Nephron progenitor cell (in vitro differentiated cells): ENCODE measurements at places on chromosomes 3 and 15.
A peak's percentile ranks its signal among the peaks of the same experiment; 100 is the strongest.

DNA sequence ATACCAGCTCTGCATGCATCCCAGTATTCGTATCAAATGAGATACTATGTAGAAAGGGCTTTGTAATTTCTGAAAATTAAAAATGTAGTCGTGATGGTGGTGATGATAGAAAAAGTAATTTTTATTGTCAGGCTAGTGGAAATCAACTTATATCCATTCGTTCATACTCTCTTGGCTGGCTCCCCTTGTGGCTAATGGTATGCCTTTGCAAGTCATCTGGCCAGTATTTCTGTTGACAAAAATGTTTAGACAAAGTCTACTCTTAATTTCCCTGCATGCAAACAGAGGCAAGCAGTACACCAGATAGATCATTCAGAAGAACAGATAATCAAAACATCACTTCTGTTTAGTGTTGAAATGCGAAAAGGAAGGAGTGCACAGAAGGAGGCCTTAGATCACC is 49.6 kb upstream of the DUT start:
- DNase-seq: no peak
- no peak overlapping the region for H3K27ac ChIP-seq
- no peaks in the 10 kb centered on the region for H3K36me3 ChIP-seq

DNA sequence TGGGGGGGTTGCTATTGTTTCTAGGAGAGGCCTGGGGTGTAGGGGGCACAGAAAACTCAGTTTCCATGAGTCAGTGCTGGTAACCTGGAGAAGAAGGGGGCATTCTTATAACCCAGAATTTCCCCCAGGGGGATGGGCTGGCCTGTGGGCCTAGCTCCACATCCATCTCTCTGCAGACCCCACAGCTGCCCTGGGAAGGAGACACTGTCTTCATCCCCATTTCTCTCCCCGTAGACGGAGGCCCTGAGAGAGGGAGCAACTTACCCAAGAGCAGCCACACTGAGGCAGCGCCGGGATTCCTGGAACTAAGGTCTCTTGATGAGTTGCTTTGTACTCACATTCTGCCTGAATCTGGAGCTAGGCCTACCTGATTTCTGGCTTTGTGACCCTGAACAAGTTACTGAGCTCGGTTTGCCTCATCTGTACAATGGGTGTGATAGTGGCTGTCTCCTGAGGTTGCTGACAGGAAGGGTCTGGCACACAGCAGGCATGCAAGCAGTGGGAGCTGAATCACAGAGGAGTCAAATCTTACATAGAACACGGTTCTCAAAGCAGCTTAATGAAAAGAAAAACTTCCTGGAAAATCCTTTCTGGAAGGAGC is 55.0 kb upstream of the LCTL start:
- peaks cover 40% of the 10 kb centered on the region for H3K4me1 ChIP-seq
- H3K4me3 ChIP-seq: peak overlapping the region; percentile 54
- H3K27me3 ChIP-seq: peaks cover 19% of the 10 kb centered on the region
- DNase-seq: no peak
- no peaks in the 10 kb centered on the region for H3K36me3 ChIP-seq

GRCh38 chr3:49092938-49093852 is 676 bp downstream of the QRICH1 start:
- DNase-seq: peak; percentile 84
- H3K27ac ChIP-seq: peak overlapping the region; percentile 97
- peaks cover 5% of the 10 kb centered on the region for H3K27me3 ChIP-seq
- H3K4me1 ChIP-seq: peaks cover 37% of the 10 kb centered on the region

GRCh38 chr3:56219894-56220805 is 248.1 kb downstream of the ERC2 start:
- H3K27me3 ChIP-seq: no peaks in the 10 kb centered on the region
- no peak overlapping the region for H3K4me3 ChIP-seq
- no peak for DNase-seq
- no peak overlapping the region for H3K27ac ChIP-seq
- no peaks in the 10 kb centered on the region for H3K4me1 ChIP-seq
- H3K36me3 ChIP-seq: no peaks in the 10 kb centered on the region

DNA sequence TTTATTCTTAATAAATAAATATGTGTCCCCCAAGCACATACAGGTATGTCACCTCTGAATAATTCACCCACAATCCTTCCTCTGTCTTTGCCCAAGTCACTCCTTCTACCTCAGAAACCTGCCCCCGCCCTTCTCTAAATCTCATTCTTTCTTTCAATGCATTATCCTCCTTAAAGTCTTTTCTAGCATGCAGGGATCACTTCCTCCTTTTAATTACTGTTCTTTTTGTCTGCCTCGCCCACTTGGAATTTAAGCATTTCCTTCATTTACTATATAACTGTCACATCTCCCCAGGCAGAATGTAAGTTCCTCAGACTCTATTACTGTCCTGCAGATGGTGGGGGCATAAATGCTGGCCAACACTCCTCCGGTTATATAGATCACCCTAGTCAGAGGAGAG is 7.8 kb downstream of the CCDC80 start:
- H3K27me3 ChIP-seq: peaks cover 3% of the 10 kb centered on the region
- no peak for DNase-seq
- peaks cover 87% of the 10 kb centered on the region for H3K4me1 ChIP-seq
- H3K27ac ChIP-seq: peak overlapping the region; percentile 46
- peaks cover 13% of the 10 kb centered on the region for H3K36me3 ChIP-seq

- peaks cover 14% of the 10 kb centered on the region for H3K27me3 ChIP-seq
- H3K27ac ChIP-seq: no peak overlapping the region
- no peak for DNase-seq
- H3K36me3 ChIP-seq: peaks cover 8% of the 10 kb centered on the region
- H3K4me3 ChIP-seq: no peak overlapping the region
Measured at GRCh38 chr15:100097342-100098127, 244.2 kb downstream of the ADAMTS17 start.

DNA sequence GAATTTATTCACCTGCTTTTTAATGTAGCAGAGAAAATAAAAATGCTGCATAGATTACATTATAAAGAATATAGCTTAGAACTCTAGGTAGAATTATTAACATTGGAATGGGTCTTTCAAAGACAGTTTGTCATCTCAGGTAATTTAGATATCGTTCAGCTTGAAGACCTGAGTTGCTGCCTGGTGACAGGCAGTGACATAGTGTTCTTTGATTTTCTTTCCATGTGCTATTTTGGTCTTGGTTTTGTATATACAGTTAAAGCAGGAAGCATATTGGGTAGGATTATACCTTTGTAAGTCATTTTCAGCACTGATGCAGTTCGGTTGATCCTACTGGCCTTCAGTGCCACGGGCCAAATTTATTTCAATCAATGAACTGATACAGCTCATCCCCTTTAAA is 98.7 kb downstream of the BBX start:
- no peak overlapping the region for H3K4me3 ChIP-seq
- peaks cover 45% of the 10 kb centered on the region for H3K4me1 ChIP-seq
- H3K27ac ChIP-seq: no peak overlapping the region

DNA sequence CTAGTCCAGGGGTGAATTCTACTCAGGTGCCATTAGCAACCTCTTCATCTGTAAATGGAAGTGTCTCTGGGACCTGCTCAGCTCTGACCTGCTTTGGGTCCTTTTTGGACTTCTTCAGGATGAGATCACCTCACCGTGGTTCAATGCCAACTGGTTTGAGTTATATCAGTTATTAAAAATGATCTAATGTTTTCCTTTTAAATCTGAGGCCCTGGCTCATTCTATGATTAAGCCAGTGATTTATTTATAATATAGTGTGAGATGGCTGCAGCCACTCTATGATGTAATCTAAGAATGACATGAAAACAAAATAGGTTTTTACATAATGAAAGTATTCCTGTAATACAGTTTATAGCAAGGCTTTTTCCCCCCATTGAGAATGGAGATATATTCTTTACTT is 79.4 kb downstream of the LPP start:
- peaks cover 8% of the 10 kb centered on the region for H3K27me3 ChIP-seq
- H3K27ac ChIP-seq: no peak overlapping the region
- H3K36me3 ChIP-seq: peaks cover 17% of the 10 kb centered on the region

DNA sequence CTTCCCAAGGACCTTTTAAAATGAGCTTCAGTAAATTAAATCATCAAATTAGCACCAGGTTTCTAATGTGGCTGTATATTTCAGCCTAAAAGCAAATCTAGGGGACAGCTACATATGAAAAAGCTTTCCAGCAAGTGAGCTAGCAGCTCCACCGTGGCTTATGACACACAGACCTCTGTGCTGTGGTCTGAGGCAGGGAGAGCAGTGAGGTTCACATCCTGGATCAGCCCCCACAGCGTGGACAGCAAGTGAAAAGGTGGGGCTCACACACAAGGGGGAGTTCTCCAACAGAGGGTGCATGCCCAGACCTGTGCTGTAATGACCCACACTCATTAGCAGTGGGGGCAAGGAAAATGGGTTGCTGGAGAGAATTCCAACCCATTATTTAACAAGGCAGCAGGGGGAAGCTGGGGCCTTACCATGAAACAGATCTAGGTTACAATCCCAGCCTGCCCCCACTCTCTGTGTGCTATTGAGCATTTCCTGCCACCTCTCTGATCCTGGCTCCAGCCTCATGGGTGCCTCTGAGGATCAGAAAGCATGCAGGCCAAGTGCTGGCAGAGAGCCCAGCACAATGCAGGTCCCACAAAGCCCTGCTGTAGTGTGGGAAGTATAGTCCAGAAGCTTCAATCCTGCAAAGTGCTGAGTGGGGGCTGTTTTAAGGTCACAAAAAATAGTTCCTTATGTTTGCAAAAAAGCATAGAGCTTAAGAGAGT is 48.2 kb downstream of the RASGRF1 start:
- H3K36me3 ChIP-seq: no peaks in the 10 kb centered on the region
- H3K4me3 ChIP-seq: no peak overlapping the region
- no peak overlapping the region for H3K27ac ChIP-seq
- DNase-seq: no peak
- no peaks in the 10 kb centered on the region for H3K4me1 ChIP-seq
